Esophagus squamous epithelium (tissue), 5 donors: ENCODE measurements at places on chromosomes 16 and 17.

DNA sequence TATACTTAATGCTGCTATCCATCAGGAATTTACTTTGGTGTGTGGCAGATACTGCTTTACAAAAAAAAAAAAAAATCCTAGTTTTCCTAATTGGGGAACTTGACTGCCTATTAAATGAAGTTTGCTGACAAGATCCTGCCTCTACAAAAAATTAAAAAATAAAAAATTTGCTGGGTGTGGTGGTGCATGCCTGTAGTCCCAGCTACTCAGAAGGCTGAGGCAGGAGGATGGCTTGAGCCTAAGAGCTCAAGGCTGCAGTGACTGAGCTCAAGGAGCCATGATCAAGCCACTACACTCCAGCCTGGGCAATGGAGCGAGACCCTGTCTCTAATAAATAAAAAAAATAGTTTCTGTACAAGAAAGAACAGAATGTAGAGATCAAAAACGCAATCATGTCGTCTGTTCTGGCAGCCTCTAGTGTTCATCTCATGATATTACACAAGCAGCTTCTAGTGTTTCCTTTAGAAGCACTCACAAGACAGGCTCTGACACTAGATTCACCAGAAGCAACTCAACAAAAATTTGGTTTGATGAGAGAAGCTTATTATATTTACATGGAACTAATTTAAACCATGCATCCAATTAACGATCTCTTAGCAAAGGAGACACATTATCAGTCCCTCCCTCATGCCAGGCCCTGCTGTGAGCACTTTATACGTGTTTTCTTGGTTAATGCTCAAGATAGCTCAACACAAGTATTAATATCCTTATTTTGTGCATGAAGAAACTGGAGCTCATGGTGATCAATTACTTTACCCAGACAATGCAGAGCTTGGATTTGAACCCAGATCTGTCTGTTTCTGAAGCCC is 6.8 kb upstream of the KRTAP17-1 start:
- DNase-seq: no peak

DNA sequence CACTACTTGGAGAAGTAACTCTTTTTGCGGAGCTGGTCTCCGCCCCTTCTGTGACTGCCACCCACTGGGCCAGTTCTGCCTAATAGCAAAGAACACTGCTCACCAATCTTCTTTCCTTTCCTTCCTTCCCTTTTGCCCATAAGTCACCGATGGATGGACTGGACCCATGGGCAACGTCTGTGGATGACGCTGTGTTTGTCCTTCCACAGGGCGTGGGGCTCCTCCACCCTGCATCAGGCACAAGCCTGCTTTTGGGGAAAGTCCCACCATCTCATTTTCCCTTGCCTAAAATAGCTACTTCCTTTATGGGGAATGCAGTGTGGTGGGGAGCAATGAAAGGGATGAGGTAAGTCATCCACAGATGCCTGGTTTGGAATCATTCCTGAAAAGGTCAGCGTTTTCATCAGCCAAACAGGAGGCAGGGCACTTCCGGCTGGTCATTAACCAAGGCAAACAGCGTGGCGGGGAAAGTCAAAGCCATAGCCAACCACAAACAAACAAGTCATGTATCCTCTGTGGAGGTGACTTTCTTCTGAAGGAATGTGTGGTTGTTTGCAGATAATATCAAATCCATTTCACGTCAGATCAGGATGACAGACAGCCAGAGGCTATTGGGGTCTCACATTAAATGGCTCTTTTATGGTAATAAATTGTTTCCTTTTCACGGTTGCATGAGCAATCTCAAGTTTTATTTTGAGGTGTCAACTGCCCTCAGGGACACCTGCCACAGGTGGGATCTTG is 30.7 kb upstream of the MED9 start:
- DNase-seq: no peak

- no peak for DNase-seq
These were observed 76.2 kb upstream of the DNAH17 start for GRCh38 chr17:78653382-78653781.

- DNase-seq: no peak
These were observed 585 bp downstream of the AP1G1 start for GRCh38 chr16:71807905-71808592.

DNA sequence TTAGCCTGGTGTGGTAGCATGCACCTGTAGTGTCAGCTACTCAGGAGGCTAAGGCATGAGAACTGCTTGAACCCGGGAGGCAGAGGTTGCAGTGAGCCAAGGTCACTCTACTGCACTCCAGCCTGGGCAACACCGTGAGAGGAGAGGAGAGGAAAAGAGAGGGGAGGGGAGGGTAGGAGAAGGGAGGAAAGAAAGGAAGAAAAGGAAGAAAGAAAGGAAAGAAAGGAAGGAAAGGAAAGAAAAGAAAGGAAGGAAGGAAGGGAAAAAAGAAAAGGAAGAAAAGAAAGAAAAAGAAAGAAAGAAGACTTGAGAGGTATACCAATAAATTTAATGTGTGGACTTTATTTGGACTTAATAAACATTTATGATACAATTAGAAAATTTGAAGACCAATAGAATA is 66.8 kb upstream of the FA2H start:
- no peak for DNase-seq

DNA sequence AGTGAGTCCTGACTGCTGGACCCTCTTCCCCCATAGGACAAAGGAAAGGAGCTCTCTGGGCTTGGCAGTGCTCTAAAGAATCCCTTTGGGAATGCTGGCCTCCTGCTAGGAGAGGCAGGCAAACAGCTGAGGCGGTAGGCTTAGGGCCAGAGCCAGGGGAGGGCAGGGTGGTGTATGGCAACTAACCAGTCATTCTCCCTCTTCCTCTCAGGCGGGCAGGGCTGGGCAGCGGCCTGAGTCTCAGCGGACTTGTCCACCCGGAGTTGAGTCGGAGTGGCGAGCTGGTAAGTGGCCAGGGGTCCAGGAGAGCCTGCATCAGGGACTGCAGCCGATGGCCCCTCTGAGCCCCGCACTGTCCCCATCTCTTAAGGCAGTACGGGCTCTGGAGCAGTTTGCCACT is 4.4 kb downstream of the ACADVL start:
- DNase-seq: no peak

DNA sequence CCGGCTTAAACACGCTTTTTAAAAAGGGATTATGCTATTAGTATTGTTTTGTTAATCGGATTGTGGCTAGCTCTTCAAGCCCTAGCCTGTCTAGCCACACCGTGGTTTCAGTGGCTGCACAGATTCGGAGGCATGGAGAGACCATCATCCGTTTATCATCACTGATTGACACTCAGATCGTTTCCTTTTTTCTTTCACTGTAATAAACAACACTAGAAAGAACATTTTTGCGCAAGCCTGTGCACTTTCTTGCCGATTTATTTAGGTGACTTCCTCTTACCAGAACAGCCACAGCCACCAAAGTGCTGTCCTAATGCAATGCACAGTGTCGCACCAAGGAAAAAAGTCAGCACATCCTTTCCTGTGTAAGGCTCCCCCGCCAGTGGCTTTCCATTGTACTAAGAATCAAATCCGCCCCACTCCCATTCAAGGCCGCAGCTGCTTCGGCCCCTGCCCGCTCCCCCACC is 78.2 kb downstream of the CRISPLD2 start:
- DNase-seq: no peak

GRCh38 chr17:41406205-41406604 is 8.8 kb upstream of the KRT31 start:
- DNase-seq: no peak

DNA sequence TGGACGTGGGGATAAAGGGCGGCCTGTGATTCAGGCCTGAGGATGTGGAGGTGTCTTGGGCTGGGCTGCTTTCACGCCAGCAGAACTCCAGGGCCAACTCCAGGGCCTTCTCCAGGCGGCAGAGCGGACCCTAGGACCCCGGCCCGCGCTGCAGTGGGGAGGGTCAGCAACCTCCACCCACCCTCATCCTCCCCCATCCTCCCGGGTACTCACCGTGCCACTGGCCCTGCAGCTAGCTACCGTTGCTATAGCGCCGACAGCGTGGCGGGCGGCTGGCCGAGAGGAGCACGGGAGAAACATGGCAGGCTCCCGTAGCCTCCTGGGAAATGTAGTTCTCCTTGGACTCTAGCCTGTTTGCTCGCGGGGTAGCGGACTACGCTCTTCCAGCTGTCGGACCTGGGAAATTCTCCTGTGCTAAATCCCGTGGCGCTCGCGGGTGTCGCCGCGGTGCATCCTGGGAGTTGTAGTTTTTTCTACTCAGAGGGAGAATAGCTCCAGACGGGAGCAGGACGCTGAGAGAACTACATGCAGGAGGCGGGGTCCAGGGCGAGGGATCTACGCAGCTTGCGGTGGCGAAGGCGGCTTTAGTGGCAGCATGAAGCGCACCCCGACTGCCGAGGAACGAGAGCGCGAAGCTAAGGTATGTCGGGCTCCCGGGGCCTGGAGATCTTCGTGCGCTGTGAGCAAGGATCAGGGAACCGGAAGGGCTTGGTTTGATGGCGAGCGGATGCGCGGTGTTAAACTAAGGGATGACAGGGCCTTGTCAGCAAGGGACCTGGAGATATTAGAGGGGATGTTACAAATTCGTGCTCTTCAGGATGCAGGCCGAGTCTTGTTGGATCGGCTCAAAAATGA is at the start of the genes FTO and RPGRIP1L:
TSS of gene FTO (plus strand) at position 567 of the 855 bp plus-strand sequence.
TSS of gene RPGRIP1L (minus strand) at position 270 of the 855 bp plus-strand sequence. CDS start 3,136 bp downstream, outside the sequence.
- DNase-seq: peak; percentile 81

DNA sequence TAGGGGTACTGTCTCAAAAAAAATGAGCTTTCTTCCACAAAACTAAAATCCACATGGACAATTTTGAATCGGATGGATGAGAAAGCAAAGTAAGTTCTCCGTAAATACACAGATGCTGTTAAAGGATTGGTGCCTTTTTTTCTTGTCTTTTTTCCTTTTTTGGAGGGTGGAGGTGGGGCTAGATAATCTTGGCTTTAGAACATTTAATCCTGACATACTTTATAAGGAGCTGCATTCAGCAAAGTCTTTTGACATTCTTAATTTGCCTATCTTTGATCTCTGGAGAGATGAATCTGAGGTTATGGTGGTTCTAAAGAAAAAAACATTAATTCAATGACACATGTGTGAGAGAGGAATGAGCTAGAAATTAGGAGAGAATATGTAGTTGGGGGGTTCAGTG is 312.3 kb upstream of the KCNJ16 start:
- no peak for DNase-seq

- DNase-seq: no peak
These were observed 163.5 kb downstream of the SDK2 start for GRCh38 chr17:73480740-73481139.

GRCh38 chr16:8581831-8582580 is 8.3 kb downstream of the TMEM114 start:
- DNase-seq: no peak
